Melanocyte of skin (primary cell): ENCODE measurements at places on chromosomes 4 and X. TPM values are rescaled to one million over a fixed set of nuclear protein-coding genes. Genes with fewer than 3 reads are reported as not detected.

Gene LRCH2
- total RNA-seq, result 0.62 and 1.7 TPM in 2 replicates

Gene COX7B2
- not detected in 2 replicates for total RNA-seq

Gene TMPRSS11F
- total RNA-seq, result not detected in 2 replicates

Gene LRRC66
- under 0.01 and 0.31 TPM in 2 replicates for total RNA-seq

Gene PTPN13
- 52.0 and 69.1 TPM in 2 replicates for total RNA-seq

Gene VEGFC
- under 0.01 and 0.33 TPM in 2 replicates for total RNA-seq

Gene OTC
- not detected in 2 replicates for total RNA-seq

Gene PLAC8
- not detected in 2 replicates for total RNA-seq

Gene FGFBP2
- total RNA-seq, result 2.1 and 2.5 TPM in 2 replicates

Gene CYP4V2
- total RNA-seq, result 41.6 and 64.7 TPM in 2 replicates

Gene CHIC1
- 7.6 and 12.4 TPM in 2 replicates for total RNA-seq

Gene DGKK
- total RNA-seq, result not detected in 2 replicates

Gene PCDH18
- under 0.01 and 0.93 TPM in 2 replicates for total RNA-seq

Gene CXCL3
- total RNA-seq, result 2.9 and 23.7 TPM in 2 replicates

Gene UGT2B15
- not detected in 2 replicates for total RNA-seq

Gene ZNF674
- 2.4 and 2.5 TPM in 2 replicates for total RNA-seq

Gene APOO
- 28.9 and 36.3 TPM in 2 replicates for total RNA-seq

Gene NPY1R
- total RNA-seq, result not detected in 2 replicates

Gene TLR3
- total RNA-seq, result 21.8 and 29.9 TPM in 2 replicates

Gene EDA
- 1.4 and 2.9 TPM in 2 replicates for total RNA-seq

Gene FHDC1
- total RNA-seq, result 6.0 and 6.7 TPM in 2 replicates

Gene S100P
- total RNA-seq, result not detected in 2 replicates

Gene PDCL2
- not detected in 2 replicates for total RNA-seq

Gene ZRSR2
- total RNA-seq, result 3.4 and 5.8 TPM in 2 replicates
